ENCODE measurements at places on chromosomes 1 and 21. TPM values are rescaled to one million over a fixed set of nuclear protein-coding genes. Genes with fewer than 3 reads are reported as not detected.

DNA sequence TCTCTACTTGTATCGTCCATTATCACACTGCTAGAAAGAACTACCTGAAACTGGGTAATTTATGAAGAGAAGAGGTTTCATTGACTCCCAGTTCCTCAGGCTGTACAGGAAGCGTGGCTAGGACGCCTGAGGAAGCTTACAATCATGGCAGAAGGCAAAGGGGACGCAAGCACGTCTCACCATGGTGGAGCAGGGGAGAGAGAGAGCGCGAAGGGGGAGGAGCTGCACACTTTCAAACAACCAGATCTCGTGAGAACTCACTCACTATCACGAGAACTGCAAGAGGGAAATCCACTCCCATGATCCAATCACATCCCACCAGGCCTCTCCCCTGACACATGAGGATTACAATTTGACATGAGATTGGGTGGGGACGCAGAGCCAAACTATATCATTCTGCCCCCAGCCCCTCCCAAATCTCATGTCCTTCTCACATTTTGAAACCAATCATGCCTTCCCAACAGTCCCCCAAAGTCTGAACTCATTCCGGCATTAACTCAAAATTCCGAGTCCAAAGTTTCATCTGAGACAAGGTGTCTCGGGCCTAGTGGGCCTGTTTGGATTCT is 8.0 kb downstream of the MMEL1 start:
- no peak overlapping the region for H3K27ac ChIP-seq
- no peaks in the 10 kb centered on the region for H3K27me3 ChIP-seq

DNA sequence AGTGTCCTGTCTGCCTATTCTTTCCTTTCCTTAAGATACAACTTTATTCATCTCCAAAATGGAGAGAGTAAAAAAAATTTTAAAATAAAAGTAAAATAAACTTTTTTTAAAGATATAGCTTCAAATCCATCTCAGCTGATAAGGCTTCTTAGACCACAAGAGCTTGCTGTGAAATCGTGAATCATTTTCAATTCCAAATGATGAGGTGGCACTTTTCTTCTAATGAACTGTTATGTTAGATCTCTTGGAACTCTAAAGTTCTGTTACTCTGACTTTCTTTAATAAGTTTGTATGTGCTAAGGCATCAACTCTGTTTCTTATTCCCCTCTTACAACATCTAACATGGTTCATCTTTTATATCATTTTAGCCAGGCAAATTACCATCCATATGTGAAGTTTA is 4.5 kb downstream of the SH3GLB1 start:
- H3K4me1 ChIP-seq: peaks cover 4% of the 10 kb centered on the region
- H3K36me3 ChIP-seq: no peaks in the 10 kb centered on the region
- no peak for DNase-seq
- no peak overlapping the region for H3K4me3 ChIP-seq
- H3K27me3 ChIP-seq: no peaks in the 10 kb centered on the region

GRCh38 chr1:58443986-58444868 is 102.3 kb downstream of the OMA1 start:
- no peaks in the 10 kb centered on the region for H3K36me3 ChIP-seq
- DNase-seq: no peak
- no peaks in the 10 kb centered on the region for H3K4me1 ChIP-seq
- no peak overlapping the region for H3K27ac ChIP-seq

GRCh38 chr1:12134716-12135115 is 32.1 kb upstream of the TNFRSF1B start:
- no peaks in the 10 kb centered on the region for H3K27me3 ChIP-seq
- no peak overlapping the region for H3K27ac ChIP-seq
- H3K4me1 ChIP-seq: no peaks in the 10 kb centered on the region
- no peaks in the 10 kb centered on the region for H3K36me3 ChIP-seq

GRCh38 chr1:32342704-32343103 is 6.7 kb upstream of the MARCKSL1 start:
- no peak overlapping the region for H3K27ac ChIP-seq
- H3K36me3 ChIP-seq: no peaks in the 10 kb centered on the region

DNA sequence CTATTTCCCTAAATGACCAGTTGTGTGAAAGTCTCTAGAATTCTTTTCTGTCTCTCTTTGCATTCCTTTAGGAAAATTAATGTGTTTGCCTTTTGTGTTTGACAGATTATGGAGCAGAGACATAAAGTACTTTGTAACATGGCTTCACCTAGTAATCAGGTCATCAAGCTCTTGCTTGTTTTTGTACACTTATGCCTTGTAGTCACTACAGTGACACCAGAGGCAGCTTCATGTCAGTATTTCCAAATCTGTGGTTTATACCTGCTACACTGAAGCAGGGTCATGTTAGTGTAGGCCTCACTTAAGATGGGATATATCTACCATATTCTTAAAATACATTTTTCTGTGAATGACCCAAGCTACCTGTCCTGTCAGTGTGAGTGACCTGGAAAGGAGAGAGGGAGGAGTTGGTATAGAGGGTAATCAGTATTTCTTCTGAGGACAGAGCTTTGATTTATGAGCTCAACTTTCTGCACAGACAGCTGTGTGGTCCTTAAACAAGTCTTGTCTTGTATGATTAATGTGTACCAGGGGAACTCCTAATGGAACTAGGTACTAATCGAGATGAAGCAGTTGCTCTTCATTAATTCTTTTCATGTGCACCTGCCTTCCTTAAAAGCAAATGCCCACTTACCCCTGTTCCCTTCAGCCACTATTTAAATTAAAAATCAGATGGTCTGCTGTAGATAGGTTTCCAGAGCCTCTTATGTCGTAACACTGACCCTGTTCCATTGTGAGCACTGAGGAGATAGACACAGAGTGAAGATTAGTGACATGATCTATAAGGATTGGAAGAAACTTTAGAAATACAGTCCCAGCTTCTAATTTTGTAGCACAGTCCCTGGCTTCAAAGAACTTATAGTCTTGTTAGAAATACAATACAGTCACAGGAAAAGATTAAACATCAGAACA is 45.7 kb downstream of the MACO1 start:
- peaks cover 3% of the 10 kb centered on the region for H3K36me3 ChIP-seq
- H3K4me1 ChIP-seq: peaks cover 4% of the 10 kb centered on the region
- H3K27ac ChIP-seq: no peak overlapping the region
- no peak for DNase-seq

CD101 gene
- polyA plus RNA-seq: 6.2 TPM

CR1L gene
- not detected for polyA plus RNA-seq

Measured in small intestine (tissue), 16 donors.